ENCODE measurements at places on chromosomes 7 and 10.

- DNase-seq: no peak
Measured at GRCh38 chr10:112327678-112328077, 44.5 kb downstream of the TECTB start.

- peak; percentile 7 for DNase-seq
Measured at GRCh38 chr7:13800694-13801448, 188.6 kb downstream of the ETV1 start.

- DNase-seq: no peak
Measured at GRCh38 chr10:7493996-7494395, 83.2 kb upstream of the SFMBT2 start.

DNA sequence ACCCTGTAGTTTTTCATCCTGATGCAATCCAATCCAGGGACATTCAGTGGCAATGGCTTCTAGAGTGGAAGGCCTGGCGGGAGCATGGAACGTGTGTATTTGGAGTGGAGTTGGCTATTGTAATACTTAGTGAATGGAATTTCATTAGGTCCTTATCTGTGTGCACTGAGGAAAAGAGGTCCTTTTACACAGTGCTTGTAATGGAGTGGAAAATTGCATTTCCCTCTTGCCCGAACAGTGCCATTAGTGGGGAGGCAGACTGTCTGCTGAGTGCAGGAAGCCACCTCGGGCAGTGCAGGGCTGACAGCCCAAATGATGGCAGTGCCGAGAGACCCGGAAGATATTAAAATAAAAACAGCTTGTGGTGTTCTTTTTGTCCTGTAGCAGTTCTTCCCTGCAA, 786.6 kb downstream of the LRMDA start:
- no peak for DNase-seq

- no peak for DNase-seq
Measured at GRCh38 chr10:76331742-76332141, 900.3 kb downstream of the LRMDA start.
